ENCODE measurements at places on chromosomes 16 and 17.

DNA sequence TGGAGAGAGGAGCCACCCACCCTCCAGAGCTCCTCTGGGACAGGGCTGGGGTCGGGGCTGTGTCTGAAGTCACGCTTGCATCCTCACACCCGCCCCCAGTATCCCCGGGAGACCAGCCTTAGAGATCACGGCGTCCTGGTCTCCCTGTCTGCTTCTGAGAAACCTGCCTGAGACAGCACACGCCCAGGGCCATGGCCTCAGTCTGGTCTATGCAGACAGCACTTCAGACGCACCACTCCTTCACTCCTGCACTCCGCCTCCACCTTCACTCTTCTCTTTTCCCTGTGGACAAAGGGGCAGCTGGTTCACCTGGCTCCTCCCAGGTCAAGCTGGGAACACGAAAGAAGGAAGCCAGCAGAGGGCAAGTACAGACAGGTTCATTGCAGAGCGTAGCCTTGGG, 248.0 kb upstream of the GSE1 start:
- no peak for DNase-seq

DNA sequence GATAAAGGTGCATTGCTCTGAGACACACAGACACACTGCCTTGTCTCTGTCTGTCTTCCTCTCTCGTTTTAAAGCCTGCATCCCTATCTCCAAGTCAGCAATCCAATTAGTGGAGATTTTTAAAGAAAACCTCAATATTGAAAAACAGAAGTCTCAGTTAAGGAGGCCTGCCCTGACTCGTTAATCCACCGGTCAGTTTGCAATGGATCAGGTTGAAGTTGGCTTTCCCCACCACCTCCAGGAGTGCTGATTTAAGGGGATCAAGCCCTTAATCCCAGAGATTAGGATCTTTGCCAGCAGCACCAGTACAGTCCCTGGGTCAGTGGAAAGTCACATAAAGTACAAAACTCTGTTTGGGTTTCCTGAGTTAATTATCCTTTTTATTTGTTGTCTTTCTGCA, 271.1 kb upstream of the ASIC2 start:
- no peak for DNase-seq

DNA sequence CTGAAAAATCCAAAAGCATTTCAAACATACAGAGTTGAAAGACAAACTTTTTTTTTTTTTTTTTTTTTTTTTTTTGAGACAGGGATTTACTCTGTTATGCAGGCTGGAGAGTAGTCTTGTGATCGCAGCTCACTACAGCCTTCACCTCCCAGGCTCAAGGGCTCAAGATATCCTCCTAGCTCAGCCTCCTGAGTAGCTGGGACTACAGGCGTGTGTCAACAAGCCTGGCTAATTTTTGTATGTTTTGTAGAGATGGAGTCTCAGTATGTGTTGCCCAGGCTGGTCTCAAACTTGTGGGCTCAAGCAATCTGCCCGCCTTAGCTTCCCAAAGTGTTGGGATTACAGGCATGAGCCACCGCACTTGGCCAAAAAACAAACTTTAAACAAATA, 64.2 kb upstream of the KIFC3 start:
- DNase-seq, result no peak

DNA sequence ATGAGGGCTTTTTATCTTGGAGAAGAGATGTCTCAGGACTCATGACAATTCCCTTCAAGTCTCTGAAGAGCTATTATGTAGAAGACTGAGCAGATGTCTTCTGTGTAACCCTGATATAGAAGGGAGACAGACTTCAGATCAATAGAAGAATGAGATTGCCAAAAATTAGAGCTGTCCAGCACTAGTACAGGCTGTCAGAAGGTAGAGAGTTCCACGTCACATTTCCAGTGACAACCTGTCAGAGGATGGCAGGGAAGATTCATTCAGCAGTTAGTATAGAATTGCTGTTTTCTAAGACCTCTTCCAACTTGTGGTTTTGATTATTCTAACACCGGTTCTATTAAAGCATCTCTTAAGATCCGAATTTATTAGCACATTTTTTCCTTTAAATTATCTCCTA, 520.6 kb downstream of the RBFOX1 start:
- DNase-seq, result no peak

DNA sequence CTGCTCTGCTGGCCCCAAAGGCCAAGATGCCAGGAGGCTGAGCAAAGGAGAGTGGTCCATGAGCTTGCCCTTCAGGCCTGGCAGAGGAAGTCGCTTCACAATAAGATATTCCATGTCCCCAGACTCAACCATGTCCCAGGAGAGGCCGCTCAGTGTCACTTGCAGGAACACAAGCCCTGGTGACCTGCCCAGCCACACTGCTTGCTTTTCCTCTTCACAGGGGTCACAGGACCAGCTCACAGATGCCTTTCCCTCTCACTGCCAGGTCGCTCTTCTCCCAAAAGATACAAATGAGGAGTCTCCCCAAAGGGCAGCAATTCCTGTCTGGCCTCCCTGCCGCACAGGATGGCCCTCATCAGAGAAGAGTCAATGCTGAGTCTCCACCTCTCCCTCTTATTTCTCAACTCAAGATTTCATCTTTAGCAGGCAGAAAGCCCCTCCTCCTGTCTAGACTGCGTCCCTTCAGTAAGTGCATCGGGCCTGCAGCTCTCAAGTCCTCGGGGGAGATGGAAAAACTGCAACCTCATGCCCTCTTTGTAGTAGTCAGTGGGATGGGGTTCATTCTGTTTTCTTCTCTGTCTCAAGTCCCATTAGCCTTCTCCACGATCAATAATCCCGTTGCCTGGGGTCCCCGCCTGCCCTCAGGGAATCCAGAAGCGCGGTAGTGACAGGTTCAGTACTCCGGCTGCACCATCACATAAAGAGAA, 5.0 kb downstream of the JUP start:
- DNase-seq, result no peak

DNA sequence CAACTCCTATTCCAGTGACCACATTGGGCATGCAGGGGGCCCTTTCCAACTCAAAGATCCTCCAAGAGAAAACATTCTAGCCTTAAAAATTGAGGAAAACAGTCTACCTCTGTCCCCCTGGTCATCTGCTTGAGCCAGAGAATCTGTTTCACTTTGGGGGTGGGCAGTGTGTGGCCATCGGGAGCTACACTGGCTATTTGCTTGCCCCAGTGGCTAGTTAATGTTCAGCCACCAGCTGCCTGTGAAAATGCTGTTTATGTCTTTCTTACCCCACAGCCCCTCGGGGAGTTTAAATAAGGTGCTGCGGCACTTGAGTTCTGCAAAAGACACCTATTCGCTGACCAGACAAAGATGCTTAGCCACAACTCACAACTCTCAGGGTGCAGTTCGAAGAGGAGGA, 43.4 kb downstream of the GNAO1 start:
- DNase-seq, result no peak

GRCh38 chr17:35006961-35007360, 26.6 kb downstream of the LIG3 start:
- DNase-seq, result no peak

DNA sequence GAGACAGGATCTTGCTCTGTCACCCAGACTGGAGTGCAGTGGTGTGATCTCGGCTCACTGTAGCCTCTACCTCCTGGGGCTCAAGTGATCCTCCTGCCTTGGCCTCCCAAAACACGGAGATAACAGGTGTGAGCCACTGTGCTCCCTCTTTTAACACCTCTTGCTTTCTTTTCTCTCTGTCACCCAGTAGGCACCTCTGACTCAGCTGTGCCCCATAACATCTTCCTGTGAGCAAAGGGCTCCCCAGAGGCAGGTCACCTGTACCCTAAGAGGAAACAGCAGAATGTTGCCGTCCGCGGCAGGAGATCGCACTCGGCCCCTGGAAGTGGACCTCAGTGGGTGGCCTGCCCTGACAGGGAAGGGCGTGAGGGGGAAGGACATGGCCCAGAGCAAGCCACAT, 918 bp upstream of the NLRC3 start:
- DNase-seq, result no peak

DNA sequence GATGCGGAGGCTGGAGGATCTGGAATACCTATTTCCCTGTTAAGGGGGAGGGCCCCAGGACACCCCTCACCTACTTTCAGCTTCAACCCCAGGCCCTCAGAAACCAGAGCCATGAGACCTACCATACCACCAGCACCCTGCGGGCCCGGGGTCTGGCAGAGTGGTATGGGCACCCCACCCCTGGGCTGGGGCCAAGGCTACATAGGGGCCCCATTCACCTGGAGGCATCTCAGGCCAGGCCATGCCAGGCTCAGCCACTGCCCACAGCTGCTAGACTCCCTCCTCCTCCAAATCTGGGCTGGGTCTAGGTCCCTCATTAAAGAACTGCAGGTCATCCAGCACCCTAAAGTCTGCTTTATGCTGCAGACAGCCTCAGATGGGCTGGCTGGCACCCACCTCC, 9.0 kb downstream of the FNDC8 start:
- no peak for DNase-seq

GRCh38 chr16:50531359-50531758, 16.8 kb upstream of the NKD1 start:
- no peak for DNase-seq

GRCh38 chr17:77197115-77197514, 56.3 kb downstream of the SEC14L1 start:
- DNase-seq, result no peak

DNA sequence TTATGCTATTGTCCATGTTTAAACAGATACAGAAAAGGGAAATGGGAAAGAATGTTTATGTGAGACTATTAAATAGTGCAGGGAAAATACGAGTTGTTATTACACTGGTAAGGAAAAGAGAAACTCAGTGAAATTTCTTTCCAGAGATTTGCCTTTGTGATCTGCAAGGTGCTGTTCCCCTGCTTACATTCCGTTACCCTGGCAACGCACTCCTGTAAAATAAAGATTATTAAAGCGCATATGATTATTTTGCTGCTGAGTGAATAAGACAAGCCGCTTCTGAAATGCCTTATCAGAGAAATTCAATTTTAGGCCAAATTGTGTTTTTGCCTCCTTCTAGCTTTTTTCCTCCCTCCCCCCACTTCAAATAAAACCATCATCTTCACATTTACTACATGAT, 328.6 kb upstream of the PMFBP1 start:
- no peak for DNase-seq

DNA sequence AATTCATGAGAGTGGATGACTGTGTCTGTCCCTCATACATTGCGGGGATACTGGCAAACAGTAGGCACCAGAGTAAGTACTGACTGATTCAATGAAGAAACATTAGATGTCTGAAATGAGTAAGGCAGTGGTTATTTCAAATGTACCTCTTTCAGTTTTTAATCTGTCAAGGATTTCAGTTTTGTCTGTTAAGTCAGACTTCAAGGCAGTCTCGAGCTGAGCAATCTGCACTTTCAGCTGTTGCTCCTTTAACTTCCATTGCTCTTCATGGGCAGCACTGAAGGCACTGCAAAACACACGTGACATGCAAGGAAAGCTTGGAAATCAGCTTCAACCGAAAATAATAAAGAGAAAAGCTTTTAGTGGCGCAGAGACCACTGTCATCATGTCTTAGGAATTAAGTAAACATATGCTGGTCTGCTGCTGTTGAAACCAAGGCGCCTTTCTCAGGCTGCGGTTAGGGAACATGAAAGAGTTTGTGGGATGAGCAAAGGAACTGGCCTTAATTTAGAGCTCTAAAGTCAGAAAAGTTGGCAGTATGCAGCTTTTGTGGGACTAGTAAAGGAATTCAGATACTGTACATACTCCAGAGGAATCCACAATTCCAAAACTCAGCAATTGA, 38.8 kb downstream of the RPGRIP1L start:
- DNase-seq, result peak; percentile 16

GRCh38 chr16:4892361-4893102, 44.4 kb downstream of the PPL start:
- DNase-seq, result no peak

GRCh38 chr17:43372273-43372911, 26.4 kb upstream of the ARL4D start:
- no peak for DNase-seq

GRCh38 chr17:76405967-76406647, 21.7 kb downstream of the SPHK1 start:
- no peak for DNase-seq

GRCh38 chr16:83723901-83724300, 83.9 kb upstream of the HSBP1 start:
- DNase-seq, result no peak

All from urothelium cell line (cell line).